PC-3 (cell line): ENCODE measurements at places on chromosomes 13 and 19.

DNA sequence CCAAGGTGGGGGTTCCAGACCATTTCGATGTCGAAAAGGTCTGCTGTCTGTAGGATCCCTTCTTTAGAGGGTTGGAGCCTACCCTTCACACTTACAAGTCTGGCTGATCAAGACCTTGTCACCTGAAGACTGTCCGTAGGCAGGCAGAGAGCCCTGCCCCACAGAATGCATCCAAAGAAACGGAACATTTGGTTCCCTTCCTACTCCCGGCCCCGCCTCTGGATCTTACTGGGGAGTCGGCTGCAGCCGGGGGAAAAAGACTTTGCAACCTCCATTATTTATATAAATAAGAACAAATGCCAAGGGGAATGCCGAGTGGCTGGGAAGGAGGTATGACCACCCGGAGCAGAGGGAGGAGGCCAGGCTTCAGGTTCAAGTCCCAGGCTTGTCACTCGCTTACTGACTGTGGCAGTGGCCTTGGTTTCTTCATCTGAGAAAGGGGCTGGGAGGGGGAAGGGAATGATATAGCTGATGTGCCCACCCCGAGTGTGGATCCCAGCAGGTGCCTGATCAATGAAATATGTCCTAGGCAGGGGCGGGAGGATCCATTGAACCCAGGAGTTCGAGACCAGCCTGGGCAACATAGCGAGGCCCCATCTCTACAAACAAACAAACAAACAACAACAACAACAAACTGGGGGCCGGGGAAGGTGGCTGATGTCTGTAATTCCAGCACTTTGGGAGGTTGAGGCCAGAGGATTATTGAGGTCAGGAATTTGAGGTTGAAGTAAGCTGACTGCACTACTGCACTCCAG lies 48.7 kb downstream of the RFX2 start:
- H3K4me1 ChIP-seq: peaks cover 55% of the 10 kb centered on the region
- H3K27ac ChIP-seq: no peak overlapping the region
- DNase-seq: no peak
- no peaks in the 10 kb centered on the region for H3K27me3 ChIP-seq
- no peaks in the 10 kb centered on the region for H3K36me3 ChIP-seq

DNA sequence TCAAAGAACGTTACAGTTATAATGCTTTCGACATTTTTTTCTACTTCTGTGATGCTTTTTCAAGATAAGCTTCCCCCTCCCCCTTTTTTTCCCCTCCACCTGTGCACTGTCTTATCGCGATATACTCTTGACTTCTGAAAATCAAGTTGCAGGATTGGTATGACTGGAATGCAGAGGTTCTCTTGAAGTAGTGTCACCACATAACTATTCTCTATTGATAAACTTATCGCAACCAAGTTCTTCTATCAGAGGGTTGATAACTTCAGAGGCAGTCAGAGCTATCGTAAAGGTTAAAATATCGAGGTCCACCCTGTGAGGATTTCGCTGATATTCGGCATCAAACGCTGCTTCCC lies 820 bp downstream of the EID2 start:
- H3K36me3 ChIP-seq: no peaks in the 10 kb centered on the region
- H3K4me3 ChIP-seq: peak overlapping the region; percentile 87
- H3K27ac ChIP-seq: no peak overlapping the region
- peaks cover 15% of the 10 kb centered on the region for H3K4me1 ChIP-seq
- DNase-seq: peak; percentile 34

DNA sequence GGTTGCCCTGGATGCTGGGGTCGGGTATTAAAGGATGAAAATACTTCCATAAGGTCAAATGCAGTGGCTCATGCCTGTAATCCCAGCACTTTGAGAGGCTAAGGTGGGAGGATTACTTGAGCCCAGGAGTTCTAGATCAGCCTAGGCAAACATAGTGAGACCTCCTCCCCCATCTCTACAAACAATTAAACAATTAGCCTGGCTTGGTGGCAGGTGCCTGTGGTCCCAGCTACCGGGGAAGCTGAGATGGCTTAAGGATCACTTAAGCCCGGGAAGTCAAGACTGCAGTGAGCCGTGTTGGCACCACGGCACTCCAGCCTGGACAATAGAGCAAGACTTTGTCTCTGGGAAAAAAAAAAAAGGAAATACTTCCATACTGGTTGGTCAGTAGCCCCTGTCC lies 1.5 kb downstream of the KLK11 start:
- peaks cover 3% of the 10 kb centered on the region; the same call in 1 of the 2 replicates for H3K27me3 ChIP-seq
- H3K27ac ChIP-seq: no peak overlapping the region
- H3K36me3 ChIP-seq: no peaks in the 10 kb centered on the region
- DNase-seq: no peak
- H3K4me1 ChIP-seq: peaks cover 5% of the 10 kb centered on the region

- DNase-seq: no peak
- H3K36me3 ChIP-seq: peaks cover 14% of the 10 kb centered on the region
- no peaks in the 10 kb centered on the region for H3K27me3 ChIP-seq
- H3K4me3 ChIP-seq: no peak overlapping the region
These were observed 57.2 kb downstream of the DNAJC3 start for GRCh38 chr13:95734124-95734523.

DNA sequence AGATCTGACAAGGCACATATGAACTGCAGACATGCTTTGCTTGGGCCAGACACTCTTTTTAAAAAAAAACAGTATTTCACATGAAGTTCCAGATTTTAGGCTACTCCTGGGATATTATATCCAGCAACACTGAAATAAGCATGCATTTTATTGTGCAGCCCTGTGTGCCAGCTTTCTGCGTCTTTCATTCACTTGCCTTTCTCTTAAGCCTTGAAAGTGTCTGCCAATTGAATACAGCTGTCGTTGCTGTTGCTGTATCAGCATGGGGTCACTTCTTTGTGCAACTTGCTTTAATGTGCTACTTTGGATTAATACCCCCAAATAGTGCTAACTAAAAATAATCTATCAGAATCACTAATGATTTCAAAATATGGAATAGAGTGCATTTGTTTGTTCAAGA lies 657.8 kb downstream of the SLITRK6 start:
- H3K36me3 ChIP-seq: no peaks in the 10 kb centered on the region
- H3K27me3 ChIP-seq: no peaks in the 10 kb centered on the region
- no peak for DNase-seq
- H3K27ac ChIP-seq: no peak overlapping the region
- no peak overlapping the region for H3K4me3 ChIP-seq
- peaks cover 15% of the 10 kb centered on the region for H3K4me1 ChIP-seq

DNA sequence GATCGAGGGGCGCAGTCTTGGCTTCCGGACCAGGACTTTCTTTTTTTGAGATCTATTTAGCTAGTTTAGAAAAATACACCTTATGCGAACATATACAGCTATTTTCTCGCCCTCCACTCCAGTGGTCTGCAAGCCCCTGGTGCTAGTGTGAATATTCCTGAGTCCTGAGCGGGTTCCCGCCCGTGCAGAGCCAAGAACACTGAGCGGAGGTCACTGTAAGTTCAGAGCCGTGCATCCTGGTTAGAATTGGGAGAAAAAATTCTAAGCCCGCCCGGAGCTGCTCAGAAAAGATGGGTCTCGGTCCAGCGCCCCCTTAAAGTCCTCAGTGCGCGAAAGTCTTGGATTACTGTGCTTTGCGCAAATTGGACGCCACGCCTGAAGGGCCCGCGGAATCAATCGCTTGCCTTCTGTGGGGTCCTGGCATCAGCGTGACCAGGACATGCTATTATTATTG lies 117.7 kb downstream of the KCNRG start:
- H3K4me1 ChIP-seq: peaks cover 13% of the 10 kb centered on the region; the same call in 1 of the 2 replicates
- no peaks in the 10 kb centered on the region for H3K36me3 ChIP-seq
- no peaks in the 10 kb centered on the region for H3K27me3 ChIP-seq
- H3K27ac ChIP-seq: no peak overlapping the region
- H3K4me3 ChIP-seq: no peak overlapping the region

DNA sequence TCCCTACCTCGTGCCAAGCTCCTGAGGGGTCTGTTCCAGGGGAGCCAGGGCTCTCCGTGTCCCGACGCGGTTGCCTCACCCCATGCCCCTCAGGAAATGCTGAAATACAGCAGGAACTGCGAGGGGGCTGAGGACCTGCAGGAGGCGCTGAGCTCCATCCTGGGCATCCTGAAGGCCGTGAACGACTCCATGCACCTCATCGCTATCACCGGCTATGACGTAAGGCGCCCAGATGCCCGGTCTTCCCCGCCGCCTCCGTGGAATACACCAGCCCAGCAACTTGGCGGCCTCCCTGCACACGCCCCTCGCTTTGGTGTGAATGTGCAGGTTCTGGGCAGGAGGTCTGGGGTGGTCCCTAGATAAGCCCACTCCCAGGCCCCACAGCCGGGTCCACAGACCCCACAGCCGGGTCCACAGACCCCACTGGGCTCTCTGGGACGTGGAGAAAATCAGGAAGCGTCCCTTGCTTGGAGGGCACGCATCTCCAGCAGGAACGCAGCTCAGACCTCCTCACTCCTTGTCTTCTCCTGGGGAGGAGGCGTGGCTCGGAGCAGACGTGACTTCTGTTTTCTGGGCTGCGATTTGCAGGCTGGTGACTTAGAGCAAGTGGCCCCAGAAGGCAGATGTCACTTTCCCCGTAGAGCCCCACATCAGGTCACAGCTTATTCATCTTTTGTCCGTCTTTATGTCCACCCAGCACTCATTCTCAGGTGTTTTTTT lies 19.4 kb upstream of the F7 start:
- H3K27me3 ChIP-seq: no peaks in the 10 kb centered on the region
- no peak for DNase-seq
- peaks cover 4% of the 10 kb centered on the region; the same call in 1 of the 2 replicates for H3K4me1 ChIP-seq

GRCh38 chr19:15235781-15236180 lies 3.5 kb upstream of the EPHX3 start:
- peaks cover 22% of the 10 kb centered on the region for H3K4me1 ChIP-seq
- no peak for DNase-seq
- peak overlapping the region; percentile 92; the same call in 1 of the 2 replicates for H3K27ac ChIP-seq
- H3K36me3 ChIP-seq: peaks cover 31% of the 10 kb centered on the region; the same call in 1 of the 2 replicates

DNA sequence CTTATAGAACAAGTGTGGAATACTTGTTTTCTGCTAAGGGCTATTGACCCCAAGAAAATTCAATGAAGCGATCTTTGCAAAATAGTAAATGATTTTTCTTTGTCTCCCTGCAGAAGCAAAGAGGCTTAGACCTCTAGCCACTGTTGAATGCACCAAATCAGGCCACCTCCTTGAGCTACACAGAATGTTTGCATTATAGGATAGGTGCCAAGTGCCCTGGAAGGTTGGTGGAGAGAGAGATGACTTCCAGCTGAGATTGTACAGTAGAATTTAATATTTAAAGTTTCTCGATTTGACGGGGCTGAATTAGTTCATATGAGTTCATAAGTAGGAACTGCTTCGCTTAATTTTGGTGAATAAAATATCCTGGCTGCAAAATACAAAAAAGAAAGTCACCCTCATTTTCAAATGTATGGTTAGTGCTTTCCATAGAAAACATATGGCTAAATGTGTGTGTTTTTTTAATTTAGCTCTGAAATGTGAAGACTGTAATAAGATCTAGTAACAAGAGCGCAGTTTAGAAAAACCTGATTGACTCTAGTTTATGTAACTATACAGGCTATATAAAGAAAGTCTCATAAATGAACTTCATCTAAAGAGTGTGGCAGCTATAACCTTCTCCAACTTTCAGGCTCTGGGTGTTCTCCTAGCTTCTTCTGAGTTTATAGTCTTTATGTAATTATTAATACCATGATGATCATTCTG lies 41.6 kb downstream of the LRCH1 start:
- H3K4me1 ChIP-seq: peaks cover 11% of the 10 kb centered on the region
- H3K36me3 ChIP-seq: no peaks in the 10 kb centered on the region
- no peak overlapping the region for H3K27ac ChIP-seq
- DNase-seq: no peak
- no peaks in the 10 kb centered on the region for H3K27me3 ChIP-seq

DNA sequence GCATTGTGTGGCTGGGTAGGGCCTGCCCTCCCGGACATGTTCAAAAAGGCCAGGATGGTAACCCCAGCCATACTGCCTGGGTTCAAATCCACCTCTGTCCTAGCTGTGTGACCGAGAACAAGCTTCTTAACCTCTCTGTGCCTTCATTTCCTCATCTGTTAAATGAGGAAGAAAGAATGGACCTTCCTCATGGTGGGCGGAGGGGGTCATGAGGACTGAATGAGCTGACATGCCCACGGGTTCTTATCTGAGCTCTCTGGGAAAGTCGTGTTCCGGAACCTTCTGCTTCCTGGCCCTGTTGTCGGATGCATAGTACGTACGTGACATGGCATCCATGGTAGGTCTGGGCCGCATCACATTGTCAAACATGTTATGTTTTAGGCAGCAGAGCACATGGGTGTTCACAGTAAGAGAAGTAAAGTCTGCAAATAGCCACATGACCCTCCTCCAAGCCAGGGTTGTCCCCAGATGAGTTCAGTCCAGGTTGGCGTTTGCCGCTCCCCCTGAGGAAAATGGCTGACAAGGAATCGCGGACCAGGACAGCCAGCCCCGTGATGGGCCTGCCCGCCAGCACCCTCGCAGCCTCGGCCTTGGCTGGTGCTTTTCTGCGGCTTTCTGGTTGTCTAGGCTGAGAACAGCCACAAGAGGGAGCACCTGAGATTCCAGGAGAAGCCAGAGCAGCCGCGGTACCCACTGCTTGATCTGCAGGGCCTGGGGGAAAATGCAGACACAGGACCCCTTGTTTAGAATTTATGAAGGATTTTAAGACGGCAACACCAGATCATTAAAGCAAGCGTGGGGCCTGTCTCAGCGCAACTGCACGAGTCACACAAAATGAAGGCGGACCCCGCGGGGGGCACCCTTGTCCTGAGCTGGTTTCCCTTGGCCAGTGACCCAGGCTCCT lies 2.4 kb upstream of the NTN5 start:
- H3K4me1 ChIP-seq: no peaks in the 10 kb centered on the region
- peak; percentile 85 for DNase-seq
- no peak overlapping the region for H3K4me3 ChIP-seq

- no peak overlapping the region for H3K27ac ChIP-seq
- DNase-seq: no peak
- H3K4me3 ChIP-seq: no peak overlapping the region
These were observed 14.0 kb downstream of the ZC3H4 start for GRCh38 chr19:47099576-47100050.

DNA sequence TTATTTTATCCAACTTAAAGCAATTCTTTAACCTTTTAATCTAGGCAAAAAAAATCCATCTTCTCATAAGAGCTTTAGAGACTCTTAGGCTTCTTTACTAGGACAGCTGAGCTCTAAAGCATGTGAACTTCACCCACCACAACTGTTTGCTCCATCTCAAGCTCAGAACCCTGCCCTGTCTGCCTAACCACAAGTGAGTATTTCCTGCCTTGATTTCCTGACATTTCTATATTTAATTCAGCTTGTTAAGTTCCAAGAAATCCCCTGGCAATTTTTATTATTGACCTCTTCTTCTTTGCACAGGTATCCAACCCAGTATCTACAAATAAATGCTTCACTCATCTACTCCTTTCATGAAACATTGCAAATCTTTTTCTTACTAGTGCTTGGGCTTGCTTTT lies 21.1 kb upstream of the CEACAM21 start:
- H3K4me1 ChIP-seq: no peaks in the 10 kb centered on the region
- H3K27me3 ChIP-seq: peaks cover 78% of the 10 kb centered on the region
